ENCODE measurements at places on chromosomes 3 and 15. TPM values are rescaled to one million over a fixed set of nuclear protein-coding genes. Genes with fewer than 3 reads are reported as not detected.

- DNase-seq, result no peak
Observed at GRCh38 chr3:138761002-138761401, 73.7 kb downstream of the PIK3CB start.

DNA sequence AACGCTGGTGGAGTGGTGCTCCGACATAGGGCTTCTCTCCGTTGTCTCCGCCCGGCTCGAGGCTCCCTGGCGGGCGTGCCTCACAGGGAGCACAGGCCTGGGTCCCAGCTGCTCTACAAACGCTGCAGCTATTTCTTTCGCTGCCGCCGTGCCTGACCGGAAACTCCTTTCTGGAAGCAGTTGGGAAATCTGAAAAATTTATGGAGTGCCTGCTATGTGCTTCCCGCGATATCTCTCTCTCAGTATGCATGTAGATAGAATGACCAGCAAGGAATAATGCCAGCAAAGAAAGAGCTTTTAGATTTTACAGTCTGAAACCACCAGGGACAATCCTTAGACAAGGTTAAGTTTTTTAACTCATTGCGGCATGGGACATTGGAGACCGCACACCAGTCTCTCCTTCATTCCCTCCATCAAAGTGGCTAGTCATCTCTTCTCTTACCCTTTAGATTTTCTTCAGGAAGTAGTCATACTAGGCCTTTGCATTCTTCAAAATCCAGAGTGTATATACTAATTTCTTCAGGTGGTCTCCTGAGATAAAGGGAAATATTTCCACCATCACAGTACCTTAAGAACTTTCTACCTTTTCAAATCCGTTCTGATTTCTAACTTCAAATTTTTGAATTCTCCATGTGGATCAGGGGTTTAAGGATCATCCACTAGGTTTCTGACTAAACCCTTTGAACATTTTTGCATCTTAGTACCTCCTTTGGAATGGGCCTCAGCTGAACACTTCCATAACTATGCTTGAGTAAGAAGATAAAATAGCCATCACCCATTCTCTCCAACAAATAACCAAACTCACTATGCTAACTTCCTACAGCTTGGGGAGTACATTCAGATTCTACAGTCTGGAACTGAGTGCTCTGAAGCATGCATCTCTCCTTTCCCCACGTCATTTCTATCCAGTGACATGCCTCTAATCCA, 1.1 kb upstream of the NPHP3 start:
- DNase-seq, result no peak

DNA sequence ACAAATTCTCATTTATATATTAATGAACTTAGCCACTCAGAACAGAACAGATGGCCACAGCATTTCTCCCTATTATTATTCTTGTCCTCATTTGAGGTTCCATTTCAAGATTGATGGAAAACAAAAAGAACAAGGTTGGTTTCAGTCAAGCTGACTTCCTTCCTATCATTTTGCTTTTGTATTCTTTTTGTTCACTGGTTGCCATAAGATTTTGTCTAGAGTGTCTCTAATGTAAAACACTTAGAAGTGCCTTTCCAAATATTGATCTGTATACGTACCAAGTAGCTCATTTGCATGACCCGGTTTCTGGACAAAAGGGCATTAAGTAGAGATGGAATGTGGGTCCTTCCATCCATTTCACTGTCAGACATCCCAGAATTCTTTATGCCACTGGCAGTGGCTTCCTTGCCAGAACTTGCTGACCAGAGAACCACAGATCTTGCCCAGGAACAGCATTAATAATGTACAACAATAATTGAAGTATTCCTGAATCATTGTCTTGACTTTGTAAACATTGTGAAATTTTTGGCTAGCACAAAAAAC, 63.8 kb downstream of the PEX5L start:
- DNase-seq, result no peak

Gene MYEF2
- total RNA-seq, result 16.5 TPM

GRCh38 chr3:141877911-141878310, 1.5 kb downstream of the ATP1B3 start:
- no peak for DNase-seq

DNA sequence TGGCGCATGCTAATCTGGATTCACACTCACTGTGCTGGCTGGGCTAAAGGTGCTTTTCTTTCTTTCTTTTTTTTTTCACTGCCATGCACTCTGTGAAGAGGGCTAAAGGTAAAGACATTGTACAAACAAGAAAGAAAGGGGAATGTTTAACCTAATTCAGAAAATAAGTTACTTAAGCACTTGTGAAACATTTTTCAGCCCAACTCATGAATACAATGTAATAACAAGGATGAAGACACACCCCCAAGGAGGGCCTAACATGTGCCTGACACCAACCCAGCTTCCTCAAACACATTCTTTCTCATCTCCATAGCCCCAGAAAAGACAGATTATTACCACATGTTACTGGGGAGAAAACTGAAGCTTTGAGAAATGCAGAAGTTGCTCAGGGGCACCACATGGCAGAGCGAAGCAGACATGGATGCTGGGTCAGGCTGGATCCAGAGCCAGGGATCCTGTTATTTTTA, 5.7 kb downstream of the STIMATE start:
- DNase-seq, result no peak

DNA sequence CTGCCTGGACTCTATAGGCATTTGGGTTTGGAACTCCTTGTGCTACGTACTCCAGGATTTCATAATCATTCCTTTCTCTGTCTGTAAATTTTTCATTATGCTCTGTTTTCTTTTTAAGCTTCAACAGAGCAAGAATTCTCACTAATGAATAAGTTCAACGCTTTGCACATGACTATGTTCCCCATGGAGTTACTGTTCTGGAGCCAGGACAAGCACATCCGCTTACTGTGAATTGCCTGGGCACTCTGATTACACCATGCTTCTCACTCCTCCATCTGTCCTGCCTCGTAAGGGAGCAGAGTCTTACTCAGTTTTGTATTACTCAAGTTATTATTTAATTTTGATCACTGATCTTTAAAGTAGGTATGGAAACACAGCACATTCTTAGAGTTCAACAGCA, 472.7 kb downstream of the RAP2B start:
- DNase-seq, result no peak

Gene SRP14
- 160 TPM for total RNA-seq

GRCh38 chr15:91196127-91196526, 96.1 kb downstream of the SV2B start:
- DNase-seq, result no peak

Gene ATP13A4
- 0.33 TPM for total RNA-seq

Gene SLC28A1
- 0.24 TPM for total RNA-seq

- DNase-seq, result no peak
Observed at GRCh38 chr15:47824147-47824546, 106.8 kb downstream of the SEMA6D start.

Gene LMCD1
- total RNA-seq, result 834 TPM

- no peak for DNase-seq
Observed at GRCh38 chr3:171056528-171056927, 30.0 kb upstream of the SLC2A2 start.

GRCh38 chr3:160210799-160211221, 14.4 kb upstream of the C3orf80 start:
- DNase-seq, result no peak

Gene XIRP1
- 0.23 TPM for total RNA-seq

GRCh38 chr15:37880009-37880834, 54.2 kb upstream of the TMCO5A start:
- DNase-seq, result no peak

Gene MME
- total RNA-seq, result 3.2 TPM

Gene PEX5L
- total RNA-seq, result 0.10 TPM

- DNase-seq, result no peak
Observed at GRCh38 chr3:182861348-182861747, 68.0 kb downstream of the ATP11B start.

DNA sequence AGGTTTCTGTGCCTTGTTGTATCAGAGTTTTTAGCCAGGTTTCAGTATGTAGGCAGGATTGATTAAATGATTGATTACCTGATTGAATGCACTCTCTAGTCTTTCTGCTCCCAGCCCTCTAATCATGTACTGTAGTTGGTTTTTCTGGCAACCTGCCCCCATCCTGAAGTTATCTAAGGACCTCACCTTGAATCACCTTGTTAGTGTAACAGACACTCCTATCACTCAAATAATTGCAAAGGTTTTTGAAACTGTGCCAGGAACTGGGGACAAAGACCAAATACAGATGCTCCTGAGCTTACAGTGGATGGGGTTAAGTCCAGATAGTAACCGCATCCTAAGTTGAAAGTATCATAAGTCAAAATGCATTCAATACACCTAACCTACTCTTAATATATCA, 141.5 kb upstream of the EIF1B start:
- DNase-seq, result no peak

DNA sequence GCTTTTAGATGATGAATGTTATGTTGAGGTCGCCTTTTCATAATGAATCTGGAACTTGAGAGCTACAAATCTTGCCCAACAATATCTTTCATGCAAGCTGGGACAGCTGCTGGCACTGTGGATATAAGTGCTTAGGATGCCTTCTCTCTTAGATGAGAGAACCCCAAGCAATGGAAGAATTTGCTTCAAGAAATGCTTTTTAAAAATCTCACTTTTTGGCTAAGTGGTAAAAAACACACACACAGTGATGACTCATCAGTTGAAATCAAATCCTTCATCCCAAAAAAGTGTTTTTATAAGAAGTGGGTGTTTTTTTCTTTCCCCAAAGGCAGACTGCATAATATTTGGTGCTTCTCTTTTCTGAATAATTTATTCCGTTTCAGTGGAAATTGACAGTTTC, 38.4 kb upstream of the GALNT15 start:
- DNase-seq, result no peak

Gene LRRC2
- 5.7 TPM for total RNA-seq

DNA sequence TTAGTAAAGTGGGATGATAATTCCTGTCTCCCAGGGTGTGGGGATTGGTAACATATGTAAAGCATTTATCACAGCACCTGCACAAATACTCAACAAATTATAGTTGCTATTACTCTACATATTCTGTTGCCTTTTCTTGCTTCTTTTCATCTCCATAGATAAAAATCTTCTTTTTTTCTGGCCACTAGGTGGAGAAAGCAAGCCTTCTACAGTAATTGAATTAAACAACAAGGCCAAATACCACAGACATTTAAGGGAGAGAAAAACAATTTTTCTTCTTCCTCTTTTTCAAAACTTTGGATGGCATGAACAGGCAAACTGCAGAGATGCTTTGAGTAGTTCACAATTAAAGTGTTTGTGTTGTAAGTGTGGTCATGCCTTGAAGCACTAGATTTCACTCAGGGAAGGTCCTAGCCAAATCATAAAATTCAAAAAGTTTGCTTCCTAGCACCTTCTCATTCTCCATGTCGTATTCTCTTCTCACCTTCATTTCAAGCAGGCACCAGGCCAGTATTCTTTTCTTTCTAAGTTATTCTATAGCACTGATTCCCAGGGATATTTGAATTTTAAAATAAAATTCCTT, 493.4 kb upstream of the TGFBR2 start:
- DNase-seq, result no peak

GRCh38 chr3:124469555-124469954, 260.7 kb upstream of the UMPS start:
- no peak for DNase-seq

DNA sequence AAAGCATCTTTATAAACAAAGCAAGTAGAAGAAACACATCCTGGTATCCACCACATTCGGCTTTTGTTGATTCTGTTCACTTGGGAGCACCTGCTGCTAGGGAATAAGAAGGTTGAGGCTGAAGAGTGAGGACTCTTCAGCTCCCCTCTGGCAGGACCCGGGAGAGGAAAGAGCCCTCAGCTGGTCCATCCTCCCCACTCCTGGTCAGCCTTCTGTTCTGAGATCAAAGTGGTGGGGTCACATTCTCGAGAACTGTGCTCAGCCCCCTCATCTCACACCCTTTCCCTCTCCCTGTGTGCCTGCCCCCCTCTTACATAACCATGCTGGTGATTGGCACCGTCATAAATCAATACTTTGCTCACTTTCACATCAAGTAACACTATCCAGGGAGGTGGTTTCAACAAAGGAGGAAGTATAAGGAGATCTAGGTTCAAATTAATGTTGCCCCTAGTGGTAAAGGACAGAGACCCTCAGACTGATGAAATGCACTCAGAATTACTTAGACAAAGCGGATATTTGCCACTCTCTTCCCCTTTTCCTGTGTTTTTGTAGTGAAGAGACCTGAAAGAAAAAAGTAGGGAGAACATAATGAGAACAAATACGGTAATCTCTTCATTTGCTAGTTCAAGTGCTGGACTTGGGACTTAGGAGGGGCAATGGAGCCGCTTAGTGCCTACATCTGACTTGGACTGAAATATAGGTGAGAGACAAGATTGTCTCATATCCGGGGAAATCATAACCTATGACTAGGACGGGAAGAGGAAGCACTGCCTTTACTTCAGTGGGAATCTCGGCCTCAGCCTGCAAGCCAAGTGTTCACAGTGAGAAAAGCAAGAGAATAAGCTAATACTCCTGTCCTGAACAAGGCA, at the start of gene NR1I2:
TSS of gene NR1I2 (plus strand) at position 772 of the 869 bp plus-strand sequence.
- DNase-seq, result no peak

DNA sequence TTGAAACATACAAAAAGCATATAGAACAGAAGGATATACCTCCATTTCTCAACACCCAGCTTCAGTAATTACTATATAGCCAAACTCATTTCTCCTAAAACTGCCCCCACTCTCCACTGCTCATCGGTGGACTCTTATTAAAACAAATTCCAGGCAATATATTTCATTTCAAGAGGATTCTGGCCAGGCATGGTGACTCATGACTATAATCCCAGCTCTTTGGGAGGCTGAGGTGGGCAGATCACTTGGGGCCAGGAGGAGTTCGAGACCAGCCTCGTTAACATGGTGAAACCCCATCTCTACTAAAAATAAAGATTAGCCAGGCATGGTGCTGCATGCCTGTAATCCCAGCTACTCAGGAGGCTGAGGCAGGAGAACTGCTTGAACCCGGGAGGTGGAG, 40.9 kb downstream of the SNX4 start:
- no peak for DNase-seq

DNA sequence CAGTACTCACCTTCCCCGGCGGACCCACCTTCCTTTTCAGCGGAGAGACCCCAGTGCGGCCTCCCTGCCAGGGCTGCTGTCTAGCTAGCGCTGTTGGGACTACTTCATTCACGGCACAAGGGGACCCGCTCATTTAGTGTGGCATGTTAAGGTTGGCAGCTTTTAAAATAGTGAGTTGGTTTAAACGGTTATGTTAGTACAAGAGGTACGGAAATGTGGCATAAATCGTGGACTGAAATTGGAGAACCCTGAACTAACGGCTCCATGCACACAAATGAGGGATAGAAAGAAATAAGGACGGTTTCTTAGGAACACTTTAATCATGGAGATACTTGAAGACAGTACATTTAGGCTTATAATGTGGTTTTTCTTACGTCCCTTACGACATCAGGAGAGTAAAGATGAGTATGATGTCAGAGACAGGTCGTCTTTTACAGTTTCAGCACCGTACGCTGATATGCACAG, 752 bp downstream of the CEP63 start:
- no peak for DNase-seq

DNA sequence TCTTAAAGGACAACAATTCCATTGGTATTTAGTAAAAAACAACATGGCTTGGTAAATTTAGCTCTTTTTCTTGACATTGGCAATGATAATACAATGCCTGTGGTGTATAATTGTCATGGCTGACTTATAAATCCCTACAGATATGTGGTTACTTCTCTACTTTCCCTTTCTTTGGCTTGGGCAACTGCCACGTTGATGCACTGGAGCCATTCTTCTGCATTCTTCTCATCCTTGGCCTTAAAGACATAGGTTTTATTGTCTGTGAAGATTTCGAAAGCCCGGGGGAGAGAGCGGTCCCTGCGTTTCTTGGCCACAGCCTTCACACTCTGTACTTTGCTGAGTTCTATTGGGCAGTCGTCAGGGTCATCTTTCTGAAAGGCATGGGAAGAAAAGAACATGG, 101.1 kb upstream of the CCNL1 start:
- no peak for DNase-seq

GRCh38 chr3:385151-385550, 188.6 kb downstream of the CHL1 start:
- DNase-seq, result no peak

Measured in posterior vena cava (tissue), 2 donors.